OCI-M1 (cell line): ENCODE measurements at places on chromosomes 13 and 19.

DNA sequence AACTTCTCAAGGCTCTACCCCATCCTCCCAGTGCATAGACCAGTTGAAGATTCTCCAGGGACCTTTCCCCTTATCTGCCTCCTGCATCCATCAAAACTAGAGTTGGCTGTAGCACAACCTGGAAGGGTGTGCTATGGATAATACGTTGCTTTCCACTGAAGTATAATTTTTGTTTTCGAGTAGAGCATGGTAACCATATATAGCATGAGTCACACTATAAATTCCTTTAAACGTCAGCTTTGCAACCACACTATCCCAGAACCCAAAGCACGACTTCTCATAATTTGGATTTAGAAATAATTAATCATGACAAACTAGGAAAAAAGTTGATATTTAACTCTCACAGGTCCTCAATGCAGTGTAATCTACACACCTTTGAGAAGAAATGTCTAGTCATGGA lies 138.3 kb upstream of the NBEA start:
- DNase-seq: no peak

DNA sequence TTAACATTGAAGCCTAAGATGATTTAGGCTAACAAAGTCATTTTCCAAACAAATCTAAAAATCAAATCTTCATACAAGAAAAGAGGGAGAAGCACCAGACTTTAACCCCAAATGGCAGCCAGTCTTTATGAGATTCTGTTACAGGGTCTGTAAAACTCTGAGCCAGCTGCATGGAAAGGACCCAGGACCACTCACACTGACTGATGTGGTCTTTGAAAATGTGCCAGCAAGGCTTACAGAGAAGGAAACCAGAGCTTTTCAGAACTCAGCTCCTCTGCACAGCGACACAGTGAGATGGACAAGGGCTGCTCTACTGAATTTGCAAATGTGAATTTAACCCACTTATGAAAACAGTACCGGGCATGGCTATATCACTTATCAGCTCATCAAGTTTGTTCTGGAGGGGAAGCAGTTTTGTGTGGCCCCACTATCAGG lies 98.8 kb upstream of the SERP2 start:
- DNase-seq: peak; percentile 76

DNA sequence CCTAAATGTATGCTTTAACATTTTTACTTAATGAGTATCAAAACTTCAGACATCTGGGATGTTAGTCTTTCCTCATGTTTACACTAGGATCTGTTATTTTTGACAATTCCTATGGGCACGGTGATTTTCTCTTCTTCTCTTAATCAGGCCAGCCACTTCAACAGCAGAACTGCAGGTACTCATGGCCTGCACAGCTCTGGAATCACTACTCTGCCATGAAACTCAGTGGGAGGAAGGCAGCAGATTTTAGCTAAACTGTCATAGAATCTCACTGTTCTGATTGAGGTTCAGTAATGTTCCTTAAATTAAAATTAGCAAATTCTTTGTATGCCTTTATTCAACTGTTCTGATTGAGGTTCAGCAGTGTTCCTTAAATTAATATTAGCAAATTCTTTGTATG lies 1083.0 kb downstream of the SLITRK5 start:
- DNase-seq: no peak

- peak; percentile 54 for DNase-seq
Measured at GRCh38 chr19:5154129-5154798, 185.4 kb downstream of the KDM4B start.

- DNase-seq: peak; percentile 97
Measured at GRCh38 chr19:28686756-28687155, 526.2 kb downstream of the UQCRFS1 start.

DNA sequence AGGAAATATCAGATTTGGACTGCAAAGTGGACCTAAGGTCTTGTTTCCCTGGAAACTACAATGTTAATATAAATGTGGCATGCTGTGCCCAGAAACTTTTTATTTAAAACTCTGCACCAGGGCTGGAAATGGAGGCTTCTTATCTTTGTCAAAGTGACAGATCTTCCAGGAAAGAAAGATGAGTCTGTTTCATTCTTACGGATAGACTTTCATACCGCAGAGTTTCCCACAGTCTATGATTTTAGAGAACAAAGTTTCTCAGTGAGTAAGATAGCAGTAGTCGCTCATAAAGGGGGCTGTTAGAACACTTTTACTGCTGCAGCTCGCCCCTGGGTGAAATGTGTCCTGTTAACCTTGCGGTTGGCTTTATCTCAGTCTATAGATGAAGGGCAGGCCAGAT lies 6.7 kb downstream of the CLEC11A start:
- peak; percentile 30 for DNase-seq

GRCh38 chr13:77595166-77595810 lies 59.8 kb downstream of the SCEL start:
- DNase-seq: no peak

DNA sequence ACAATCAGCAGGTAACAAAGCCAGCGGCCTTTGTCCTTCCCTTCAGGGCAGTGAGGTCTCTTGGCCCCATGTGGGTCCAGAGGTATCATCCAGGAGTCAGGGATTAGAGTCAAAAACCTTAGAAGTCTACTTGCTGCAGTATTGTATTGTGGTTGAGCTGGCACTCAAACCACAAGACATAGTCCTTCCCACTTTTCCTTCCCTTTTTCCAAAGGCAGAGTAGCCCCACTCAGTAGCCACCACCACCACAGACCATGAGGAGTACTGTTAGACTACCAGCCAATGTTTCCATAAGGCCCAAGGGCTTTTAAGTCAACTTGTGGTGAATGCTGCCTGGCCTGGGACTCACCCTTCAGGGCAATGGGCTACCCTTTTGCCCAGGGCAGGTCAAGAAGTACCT lies 27.1 kb upstream of the CCNA1 start:
- DNase-seq: no peak

- peak; percentile 85 for DNase-seq
Measured at GRCh38 chr19:5006201-5006600, 37.3 kb downstream of the KDM4B start.

DNA sequence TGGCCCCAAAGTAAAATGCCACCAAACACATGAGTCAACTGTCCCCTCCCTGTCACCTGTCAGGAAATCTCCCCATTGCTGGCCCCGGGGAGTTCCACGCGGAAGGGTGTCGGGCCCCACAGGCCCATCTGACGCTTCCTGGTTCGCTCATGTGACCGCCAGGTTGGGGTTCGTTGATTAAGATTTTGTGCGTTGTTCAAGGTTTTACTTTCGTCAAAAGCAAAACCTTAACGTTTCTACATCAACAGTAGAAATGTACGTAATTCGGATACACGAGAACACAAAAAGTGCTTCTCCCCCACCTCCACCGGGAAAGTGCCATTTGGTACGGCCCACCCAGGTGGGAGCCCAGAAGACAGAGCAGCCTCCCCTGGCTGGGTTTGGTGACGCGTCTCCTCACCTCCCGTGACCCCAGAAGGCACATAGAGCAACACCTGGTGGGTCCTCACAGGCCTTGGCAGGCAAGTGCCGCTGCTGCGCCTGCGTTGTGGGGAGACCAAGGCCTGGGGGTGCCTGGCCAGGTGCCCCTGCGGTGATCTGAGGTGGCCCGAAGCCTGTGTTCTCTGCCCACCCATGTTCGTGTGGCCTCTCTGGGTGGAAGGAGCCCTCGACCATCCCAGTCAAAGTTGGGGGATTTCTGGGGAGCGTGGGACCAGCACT lies 161.6 kb downstream of the KDM4B start:
- no peak for DNase-seq

GRCh38 chr19:8373867-8374813 lies 10.2 kb downstream of the ANGPTL4 start:
- DNase-seq: no peak

DNA sequence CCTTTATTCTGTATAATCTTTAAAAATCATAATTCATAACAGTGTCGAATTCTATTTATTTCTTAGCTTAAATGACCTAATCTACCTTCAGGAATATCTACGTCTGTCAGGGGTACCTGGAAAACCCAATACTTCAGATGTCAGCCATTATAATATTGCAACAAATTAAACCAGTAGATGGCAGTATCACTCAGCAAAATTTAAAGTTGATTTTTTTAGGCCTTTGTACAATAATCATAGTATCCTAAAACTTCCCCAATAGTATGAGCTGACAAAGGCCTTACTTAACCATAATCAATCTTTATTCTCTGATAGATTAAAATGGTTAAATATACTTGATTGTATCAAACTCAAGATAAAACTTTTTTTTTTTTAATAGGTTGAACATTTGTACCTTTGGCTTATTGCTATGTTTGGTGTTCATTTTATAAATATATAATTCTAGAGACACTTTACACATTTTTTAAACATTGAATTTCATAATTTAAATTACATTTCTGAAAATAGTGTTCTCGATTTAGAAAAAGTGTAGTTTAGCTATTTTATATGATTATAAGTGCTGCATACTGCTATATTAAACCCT lies 830.2 kb upstream of the SPRY2 start:
- peak; percentile 69 for DNase-seq

GRCh38 chr13:86826232-86826631 lies 844.9 kb upstream of the SLITRK5 start:
- no peak for DNase-seq

- no peak for DNase-seq
Measured at GRCh38 chr19:16548956-16549355, 6.7 kb upstream of the CHERP start.

DNA sequence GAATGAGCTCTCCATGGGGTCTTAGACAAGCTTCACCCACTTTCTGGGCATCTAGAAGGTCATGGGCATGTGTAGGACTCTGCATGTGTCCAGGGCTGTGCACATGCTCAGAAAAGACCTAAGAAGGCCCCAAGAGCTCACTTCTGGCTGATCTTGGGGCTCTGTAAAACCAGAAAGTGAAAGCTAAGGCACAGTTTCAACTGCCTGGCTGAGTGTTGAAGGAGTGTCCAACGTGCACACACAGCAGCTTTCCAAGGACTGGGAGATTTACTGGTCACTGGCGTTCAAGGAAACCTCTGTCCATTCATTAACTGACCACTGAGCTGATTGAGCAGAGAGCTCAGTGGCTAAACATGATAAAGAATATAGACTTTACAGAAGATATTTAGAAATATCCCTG lies 137.9 kb downstream of the KATNAL1 start:
- DNase-seq: no peak

GRCh38 chr13:23105051-23105450 lies 75.7 kb upstream of the SGCG start:
- no peak for DNase-seq
